ENCODE measurements at places on chromosomes 2 and 18.

- DNase-seq: no peak
Measured at GRCh38 chr2:86435531-86435930, 5.6 kb upstream of the KDM3A start.

GRCh38 chr2:223270548-223270947 is 218.6 kb downstream of the KCNE4 start:
- no peak for DNase-seq

- DNase-seq: no peak
Measured at GRCh38 chr2:231306791-231307393, 88.6 kb upstream of the B3GNT7 start.

DNA sequence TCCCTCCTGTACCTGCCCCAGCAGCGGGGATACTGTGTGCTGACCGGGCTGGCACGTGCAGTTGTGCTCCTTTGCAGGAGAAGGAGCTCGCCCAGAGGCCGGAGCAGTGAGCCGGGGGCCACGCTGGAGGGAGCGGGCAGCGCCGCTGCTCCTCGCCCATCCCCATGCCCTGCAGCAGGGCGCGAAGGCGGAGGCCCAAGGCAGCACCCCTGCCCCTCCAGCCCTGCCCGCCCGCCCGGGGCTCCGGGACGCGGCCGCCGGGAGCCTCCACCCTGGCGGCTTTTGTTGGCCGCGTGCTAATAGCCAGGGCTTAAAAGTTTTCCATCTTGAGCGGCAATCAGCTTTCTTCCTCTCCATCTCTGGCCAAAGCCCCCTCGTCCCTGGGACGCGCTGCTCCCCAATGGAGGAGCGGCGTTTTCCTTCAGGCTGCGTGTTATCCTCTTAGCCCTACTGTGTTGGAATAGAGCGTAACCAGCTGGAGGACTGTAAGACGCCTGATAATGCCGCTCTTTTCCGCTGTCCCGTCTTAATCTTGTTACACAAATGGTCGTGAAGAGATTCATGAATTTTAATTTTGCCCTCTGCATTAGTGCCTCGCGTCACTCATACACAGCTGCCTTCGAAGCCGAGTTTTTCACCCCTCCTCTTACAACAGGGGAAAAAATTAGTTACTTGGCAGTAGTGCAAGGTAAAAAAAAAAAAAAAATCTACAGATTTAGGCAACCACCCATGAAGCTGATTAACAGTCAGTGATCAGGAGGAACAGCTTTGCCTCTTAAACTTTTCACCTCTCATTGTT is 172.9 kb upstream of the SIX3 start:
- DNase-seq: no peak

- DNase-seq: no peak
Measured at GRCh38 chr2:184633726-184634125, 35.4 kb downstream of the ZNF804A start.

- no peak for DNase-seq
Measured at GRCh38 chr18:58209326-58209725, 165.3 kb downstream of the NEDD4L start.

DNA sequence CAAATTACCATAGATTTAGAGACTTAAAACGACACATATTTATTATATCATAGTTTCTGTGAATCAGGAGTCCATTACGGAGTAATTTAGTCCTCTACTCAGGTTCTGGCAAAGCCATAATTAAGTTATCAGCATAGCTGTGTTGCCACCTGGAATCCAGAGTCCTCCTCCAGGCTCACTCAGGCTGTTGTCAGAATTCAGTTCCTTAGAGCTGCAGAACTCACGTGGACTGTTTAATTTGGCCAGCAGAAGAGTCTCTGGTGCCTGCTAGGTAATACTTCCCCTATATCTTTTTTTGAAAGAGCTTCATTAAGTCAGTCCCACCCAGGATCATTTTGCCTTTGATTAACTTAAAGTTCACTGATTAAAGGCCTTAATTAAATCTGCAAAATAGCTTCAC is 891.5 kb downstream of the SUCLG1 start:
- no peak for DNase-seq

- DNase-seq: no peak
Measured at GRCh38 chr2:46645681-46646162, 166.4 kb downstream of the TMEM247 start.

DNA sequence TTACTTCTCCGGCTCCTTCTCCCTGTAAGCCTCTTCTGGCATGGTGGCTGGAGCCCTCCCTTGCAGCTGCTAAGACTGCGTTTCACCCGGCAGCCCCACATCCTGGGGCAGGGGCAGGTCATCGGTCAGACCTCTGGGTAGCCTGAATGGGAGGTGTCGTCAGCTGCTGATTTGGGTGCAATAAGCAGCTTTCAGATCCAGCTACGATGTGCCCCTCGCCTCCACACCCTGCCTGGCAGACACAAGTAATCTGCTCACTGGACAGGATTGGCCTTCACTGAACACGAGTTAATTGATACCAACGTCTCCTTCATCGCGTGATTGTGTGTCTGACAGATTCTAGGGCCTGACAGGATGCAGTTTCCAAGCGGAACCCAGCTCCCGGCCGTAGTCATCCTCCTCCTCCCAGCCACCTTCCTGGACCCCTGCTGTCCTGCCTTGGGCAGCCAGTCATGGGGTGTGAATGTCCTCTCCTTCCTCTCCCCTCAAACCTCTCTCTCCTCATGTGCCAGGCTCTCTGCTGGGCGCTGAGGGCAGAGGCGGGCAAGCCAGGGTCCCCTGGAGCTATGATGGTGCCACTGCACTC is 18.9 kb upstream of the PDIA6 start:
- no peak for DNase-seq

- DNase-seq: no peak
Measured at GRCh38 chr2:24449344-24449743, 41.7 kb upstream of the NCOA1 start.

- peak; percentile 15 for DNase-seq
Measured at GRCh38 chr18:35005963-35006577, 35.1 kb upstream of the MAPRE2 start.

DNA sequence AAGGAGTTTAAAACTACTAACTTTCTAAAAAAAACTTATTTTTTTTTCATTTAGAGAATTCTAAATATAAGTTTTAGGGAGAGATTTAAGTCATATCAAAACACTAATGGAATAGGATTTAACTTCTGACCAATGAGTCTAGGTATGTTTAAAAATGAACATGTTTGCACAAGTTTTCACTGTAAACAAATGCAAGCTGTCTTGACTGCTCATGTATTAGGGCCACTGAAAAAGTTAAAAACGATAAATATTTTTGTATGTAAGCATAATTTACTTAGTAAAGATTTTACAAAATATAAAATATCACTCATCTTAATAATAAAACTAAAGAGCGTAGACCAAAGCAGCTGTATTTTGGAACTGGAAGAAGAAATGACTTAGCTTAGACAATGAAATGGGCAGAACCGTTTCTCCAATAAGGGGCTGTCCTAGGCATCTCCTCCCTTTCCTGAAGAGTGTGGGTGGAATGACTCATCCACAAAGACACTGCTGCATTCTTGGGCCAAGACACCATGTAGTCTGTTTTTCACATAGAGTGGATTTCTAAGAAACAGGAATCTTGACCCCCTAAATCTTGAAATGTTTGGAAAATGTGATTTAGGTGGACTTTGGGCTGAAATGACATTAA is 118.8 kb downstream of the MEP1B start:
- no peak for DNase-seq

GRCh38 chr18:14940735-14941134 is 192.8 kb downstream of the ANKRD30B start:
- no peak for DNase-seq

- no peak for DNase-seq
Measured at GRCh38 chr18:22285361-22286140, 116.2 kb downstream of the GATA6 start.

DNA sequence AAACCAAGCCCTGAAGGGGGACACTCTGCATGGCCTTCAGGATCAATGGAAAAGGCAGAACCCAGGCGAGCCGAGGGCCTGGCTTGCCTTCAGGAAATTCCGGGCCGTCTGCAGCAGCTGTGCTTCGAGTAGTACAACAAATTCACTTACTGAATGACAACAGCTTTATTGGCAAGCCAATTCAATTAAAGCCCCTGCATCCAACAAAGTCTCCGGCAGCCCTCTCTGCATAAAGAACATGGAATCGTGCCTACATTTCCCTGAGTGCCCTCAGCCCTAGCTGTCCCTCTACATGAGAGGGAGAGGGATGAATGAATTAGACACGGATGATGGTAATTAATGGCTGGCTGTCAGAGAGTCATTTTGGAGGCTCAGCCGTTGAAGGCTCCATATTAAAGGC is 189.0 kb downstream of the BCL11A start:
- no peak for DNase-seq

DNA sequence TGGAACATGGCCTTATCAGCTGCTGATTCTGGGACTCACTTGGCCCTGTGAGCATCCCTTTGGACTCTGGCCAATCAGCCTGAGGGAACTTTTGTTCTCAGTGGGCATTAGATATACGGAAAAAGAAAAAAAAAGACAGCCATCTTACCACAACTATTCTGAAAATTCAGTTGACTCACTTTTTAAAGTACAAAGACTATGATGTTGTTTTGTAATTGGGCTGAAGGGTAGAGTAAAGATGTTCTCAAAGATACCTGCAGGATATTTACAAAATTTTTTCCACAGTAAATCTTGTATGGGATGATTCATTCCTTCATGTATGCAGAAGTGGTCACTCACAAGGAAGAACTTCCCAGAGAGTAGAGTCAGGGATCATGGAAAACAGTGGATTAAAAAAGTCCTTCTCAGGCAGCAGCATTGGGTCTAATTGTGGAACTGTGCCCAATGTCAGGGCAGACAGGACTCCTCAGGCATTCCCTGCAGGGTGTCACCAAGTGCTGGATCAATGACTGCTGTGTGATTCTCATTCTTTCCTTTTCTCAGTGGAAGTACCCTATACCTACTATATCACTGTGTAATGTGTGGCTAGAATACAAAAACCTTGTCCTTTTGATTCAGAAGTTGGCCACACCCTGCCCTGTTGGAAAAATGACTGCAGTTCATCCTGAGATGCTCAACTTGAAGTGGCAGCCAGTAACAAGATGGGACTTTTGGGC is 35.4 kb downstream of the SULT1C4 start:
- no peak for DNase-seq

DNA sequence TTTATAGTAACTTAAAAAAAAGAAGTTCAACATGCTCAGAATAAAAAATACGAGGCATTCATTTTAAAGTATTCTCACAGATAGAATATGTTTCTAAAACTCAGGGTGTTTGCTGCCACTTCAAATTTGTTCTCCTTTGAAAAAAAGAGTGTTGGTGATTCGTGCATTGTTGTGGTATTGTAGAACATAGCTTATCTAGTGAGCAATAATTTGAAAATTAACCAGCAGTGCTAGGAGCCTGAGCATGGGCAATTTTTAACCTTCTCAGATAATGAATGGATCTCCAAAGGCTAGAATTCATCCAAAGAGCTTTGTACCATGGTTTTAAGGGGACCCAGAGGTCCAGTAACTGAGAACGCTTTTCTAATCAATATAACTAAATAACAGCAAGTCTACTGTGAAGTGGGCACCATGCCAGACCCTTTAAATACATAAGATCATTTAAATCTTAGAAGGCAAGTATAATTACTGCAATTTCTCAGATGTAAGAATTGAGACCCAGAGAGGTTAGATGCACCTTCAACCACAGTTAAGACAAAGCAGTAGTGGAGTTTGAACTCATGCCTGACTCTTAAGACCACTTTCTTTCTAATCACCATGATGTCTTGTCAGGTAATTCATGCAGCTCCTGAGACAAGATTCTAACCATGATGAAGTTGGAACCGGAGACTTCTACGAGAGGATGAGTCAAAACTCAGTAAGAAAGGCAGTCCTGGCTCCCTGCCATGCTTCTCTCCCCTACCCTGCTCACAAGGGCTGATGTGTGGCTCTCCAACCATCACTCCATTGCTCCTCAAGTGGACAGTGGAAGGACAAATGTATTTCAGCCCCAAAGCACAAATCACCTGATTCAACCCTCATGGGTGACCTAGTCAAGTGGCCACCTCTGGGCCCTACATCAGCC is 3.4 kb downstream of the CYRIA start:
- no peak for DNase-seq

GRCh38 chr2:199602896-199603717 is 145.4 kb upstream of the SATB2 start:
- DNase-seq: no peak

- no peak for DNase-seq
Measured at GRCh38 chr2:17401096-17401495, 117.1 kb downstream of the RAD51AP2 start.

DNA sequence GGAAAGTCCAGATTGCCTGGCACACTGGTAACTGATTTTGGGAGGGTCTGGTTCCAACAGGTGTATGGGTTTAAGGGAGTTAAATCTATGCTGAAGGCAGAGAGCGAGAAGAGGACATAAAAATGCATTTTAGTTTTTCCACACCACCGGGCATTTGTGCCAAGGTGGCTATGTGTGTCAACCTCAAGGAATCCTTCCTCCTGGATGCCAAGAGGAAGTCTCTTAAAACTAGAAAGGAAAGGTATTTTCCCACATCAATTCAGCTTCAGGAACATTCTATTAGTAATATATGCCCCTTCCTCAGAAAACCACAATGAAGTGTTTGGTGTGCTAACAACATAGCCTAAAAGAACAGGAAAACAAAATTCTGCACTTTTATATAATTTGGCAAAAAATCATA is 5.4 kb upstream of the GAREM1 start:
- no peak for DNase-seq

- DNase-seq: no peak
Measured at GRCh38 chr2:107584577-107584976, 242.1 kb upstream of the RGPD4 start.

GRCh38 chr2:235492850-235493344 is 946 bp upstream of the AGAP1 start:
- no peak for DNase-seq

GRCh38 chr2:32735348-32735747 is 107.5 kb downstream of the TTC27 start:
- no peak for DNase-seq

GRCh38 chr2:189698020-189698887 is 23.8 kb downstream of the ANKAR start:
- no peak for DNase-seq

DNA sequence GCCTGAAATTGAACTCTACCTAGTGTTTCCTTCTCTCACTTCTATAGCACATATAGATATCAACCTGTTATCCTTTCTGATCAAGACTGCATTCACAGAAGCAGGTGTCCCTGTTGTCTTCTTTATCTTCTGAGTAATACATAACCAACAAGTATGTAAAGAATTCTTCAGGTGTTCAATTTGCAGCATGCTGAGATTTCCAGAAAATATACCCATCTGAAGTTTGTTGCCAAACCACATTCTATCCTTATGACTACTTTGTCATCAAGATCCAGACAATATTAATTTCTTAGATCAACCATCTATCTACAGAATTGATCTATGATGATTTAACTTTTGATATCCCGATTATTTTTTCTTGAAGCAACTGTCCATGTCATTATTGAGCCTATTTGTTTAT is 69.5 kb downstream of the TGFA start:
- DNase-seq: no peak

GRCh38 chr2:10264506-10265328 is 38.0 kb upstream of the HPCAL1 start:
- no peak for DNase-seq
